GM12878 (cell line): ENCODE measurements at places on chromosomes 11 and 22. TPM values are rescaled to one million over a fixed set of nuclear protein-coding genes. Genes with fewer than 3 reads are reported as not detected.
A peak's percentile ranks its signal among the peaks of the same experiment; 100 is the strongest.

Gene PDHX
- total RNA-seq: 27.4 and 31.1 TPM in 2 replicates

GRCh38 chr11:12086271-12087074 is 23.9 kb upstream of the MICAL2 start:
- no peak for DNase-seq

GRCh38 chr22:47152938-47153337 is 390.5 kb downstream of the TBC1D22A start:
- DNase-seq: no peak

DNA sequence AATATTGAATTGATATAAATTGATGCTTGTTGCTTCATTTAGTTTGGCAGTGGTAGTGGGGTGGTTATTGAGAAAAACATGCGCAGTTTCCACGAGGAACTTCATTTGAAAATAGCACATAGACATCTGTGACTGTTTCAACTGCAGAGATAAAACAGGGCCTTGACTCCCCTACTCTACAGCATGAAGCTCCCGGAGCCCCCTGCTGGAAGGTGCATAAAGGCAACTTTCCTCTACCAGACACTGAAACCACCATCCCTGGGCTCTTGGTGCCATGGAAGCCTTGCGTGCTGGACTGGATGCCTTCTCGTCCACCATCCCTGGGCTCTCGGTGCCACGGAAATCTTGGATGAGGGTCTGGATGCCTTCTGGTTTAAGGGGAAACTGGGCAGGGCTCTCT is 195.9 kb downstream of the CSNK2A3 start:
- no peak for DNase-seq

- no peak for DNase-seq
These were observed 65.4 kb downstream of the PRR5L start for GRCh38 chr11:36361472-36361871.

- DNase-seq: no peak
These were observed 13.1 kb downstream of the UQCR10 start for GRCh38 chr22:29780220-29780619.

DNA sequence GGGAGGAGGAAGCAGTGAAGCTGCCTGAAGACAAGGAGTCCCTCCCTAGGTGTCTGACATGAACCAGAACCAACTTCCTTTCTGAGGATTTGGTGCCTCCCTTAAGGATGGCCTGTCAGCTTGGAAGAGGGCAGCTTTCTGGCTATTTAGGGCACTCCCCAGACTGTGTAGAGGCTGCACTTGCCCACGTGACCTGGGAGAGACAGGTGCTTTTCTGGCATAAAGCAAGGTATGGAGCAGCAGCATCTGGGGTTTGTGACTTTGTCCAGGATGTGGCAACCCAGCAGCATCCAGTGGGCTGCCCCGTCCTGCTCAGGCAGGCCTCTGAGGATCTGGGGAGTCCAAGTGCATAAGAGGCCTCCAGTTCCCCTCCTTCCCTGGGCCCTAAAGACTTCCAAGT is 42.0 kb upstream of the TLCD5 start:
- DNase-seq: no peak

- DNase-seq: no peak
These were observed 102.7 kb upstream of the PARVA start for GRCh38 chr11:12274558-12275197.

- DNase-seq: no peak
These were observed 9.8 kb downstream of the CHRDL2 start for GRCh38 chr11:74721479-74721835.

DNA sequence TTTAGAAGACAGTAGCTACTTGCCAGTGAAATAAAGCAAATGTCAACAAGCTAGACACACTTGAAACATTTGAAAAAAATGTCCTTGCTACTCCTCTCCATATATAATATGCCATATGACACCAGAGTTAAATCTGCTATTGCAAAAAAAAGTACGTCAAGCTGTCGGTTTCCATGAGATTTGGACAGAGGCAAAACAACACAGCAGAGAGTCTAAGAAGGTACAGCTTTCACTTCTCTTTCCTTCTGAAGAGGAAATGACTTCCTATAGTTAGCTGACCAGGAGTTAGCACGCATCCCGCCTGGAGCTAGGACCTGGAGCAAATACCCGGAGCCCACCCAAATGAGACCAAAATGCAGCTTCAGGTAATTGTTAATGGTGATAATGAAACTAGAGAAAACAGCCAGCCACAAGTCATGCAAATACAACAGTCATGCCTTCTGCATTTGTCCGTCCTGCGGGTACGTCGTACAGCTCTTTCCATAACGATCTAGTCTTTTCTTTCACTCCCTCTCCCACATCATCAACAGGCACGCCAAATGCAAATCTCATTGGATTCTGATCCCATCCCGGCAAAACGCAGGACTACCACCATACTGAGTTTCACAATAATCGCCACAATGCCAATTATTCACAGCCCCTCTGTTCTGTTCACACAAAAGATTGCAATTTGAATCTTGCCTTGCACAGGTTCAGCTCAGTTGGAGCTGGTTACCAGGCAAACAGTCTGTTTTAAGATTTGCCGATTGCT is 395.0 kb upstream of the CCDC90B start:
- no peak for DNase-seq

DNA sequence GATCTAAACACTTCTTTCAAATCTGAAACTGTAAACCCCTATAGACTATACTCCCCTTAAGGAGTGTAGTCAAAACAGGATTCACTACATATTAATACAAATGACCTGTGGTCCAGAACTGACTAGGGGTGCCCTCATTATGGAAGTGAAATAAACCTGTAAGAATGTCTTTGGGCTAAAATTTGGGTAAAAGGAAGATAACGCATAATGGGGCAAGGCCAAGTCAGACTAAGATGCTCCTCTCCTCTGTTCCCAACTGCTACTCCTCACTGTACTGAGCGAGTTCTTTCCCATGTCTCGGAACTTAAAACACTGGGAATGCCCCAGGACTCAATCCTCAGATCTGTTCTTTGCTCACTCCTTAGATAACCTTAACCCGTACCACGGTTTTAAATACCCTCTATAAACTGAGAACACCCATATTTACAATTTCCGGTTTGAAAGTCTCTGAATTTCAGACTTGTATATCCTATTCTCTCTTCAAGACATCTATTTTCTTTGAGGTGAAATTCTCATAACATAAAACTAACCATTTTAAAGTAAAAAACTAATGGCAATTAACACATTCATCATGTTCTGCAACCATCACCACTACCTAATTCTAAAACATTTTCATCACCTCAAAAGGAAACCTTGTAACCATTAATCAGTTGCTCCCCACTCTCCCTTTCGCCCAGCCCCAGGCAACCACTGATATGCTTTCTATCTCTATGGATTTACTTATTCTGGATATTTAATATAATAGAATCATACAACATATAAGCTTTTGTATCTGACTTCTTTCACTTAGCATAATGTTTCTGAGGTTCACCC is 4.0 kb downstream of the THAP12 start:
- peak; percentile 31 for DNase-seq

DNA sequence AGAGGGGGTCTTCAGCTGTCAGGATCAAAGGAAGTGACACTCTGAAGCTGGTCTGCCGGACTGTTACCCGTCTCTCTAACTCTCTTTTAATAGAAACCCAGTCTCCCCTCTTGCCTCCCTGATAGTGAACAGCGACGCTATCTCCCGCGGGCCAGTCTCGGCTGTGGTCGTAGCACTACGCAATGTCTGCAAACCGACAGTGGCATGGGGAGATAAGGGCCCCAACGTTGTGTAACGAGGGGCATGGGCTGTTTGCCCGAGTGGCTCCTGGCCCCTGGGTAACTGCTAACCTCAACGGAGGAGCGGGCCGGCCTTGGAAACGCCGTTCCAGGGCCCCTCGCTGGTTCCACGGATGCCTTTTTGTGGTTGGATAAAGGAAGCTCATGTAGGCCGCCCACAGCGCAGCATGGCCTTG is 23.3 kb downstream of the ZBTB16 start:
- no peak for DNase-seq

GRCh38 chr11:81907996-81908395 is 825.7 kb downstream of the FAM181B start:
- DNase-seq: no peak

- DNase-seq: no peak
These were observed 103.4 kb upstream of the NECTIN1 start for GRCh38 chr11:119832202-119832935.
